ENCODE measurements at places on chromosomes 2 and 18.

- no peak for DNase-seq
Observed at GRCh38 chr2:206383669-206384068, 59.7 kb upstream of the ADAM23 start.

GRCh38 chr2:73112913-73113854, at the start of gene RAB11FIP5:
TSS of gene RAB11FIP5 (minus strand) at chr2:73112948. CDS start at chr2:73112777, 171 bp downstream.
- peak; percentile 80 for DNase-seq

GRCh38 chr18:10353791-10354190, 100.6 kb upstream of the APCDD1 start:
- DNase-seq, result peak; percentile 82

DNA sequence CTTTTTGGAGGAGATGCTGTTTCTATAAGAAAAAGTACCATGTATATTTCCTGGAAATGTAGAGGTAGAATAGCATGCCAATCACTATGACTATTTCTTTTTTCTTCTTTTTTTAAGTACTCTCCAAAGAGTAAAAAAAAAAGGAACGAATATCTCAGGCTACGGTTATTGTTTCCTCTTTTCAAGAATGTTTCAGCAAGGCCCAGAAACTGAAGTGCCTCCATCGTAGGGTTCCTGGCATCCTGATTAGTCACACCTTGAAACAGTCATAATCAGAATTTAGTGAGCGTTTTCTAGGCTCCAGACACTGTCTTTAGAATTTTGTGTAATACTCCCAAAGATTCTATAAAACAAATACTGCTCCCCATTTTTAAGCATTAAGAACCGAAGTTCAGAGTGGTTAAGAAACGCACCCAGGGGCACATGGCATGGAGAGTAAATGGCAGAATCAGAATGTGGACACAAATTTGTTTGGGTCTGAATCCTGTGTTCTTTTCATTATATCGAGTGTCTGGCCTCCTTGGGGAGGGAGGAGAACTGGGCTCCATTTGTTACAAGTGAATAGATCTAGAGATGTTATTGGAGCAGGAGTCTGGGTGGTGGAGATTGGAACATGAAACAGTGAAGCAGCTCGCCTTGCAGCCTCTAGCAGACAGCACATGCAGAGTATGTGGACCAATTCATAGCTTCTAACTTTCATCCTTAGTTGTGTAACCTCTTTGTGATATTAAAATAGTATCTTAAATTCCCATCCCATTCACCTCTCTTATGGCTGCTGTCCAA, 26.7 kb downstream of the ZEB2 start:
- DNase-seq, result no peak

GRCh38 chr2:25462021-25462420, 120.3 kb upstream of the DNMT3A start:
- no peak for DNase-seq
